ENCODE measurements at places on chromosomes 7 and 10. TPM values are rescaled to one million over a fixed set of nuclear protein-coding genes. Genes with fewer than 3 reads are reported as not detected.

Gene FAM25A
- not detected for total RNA-seq

DNA sequence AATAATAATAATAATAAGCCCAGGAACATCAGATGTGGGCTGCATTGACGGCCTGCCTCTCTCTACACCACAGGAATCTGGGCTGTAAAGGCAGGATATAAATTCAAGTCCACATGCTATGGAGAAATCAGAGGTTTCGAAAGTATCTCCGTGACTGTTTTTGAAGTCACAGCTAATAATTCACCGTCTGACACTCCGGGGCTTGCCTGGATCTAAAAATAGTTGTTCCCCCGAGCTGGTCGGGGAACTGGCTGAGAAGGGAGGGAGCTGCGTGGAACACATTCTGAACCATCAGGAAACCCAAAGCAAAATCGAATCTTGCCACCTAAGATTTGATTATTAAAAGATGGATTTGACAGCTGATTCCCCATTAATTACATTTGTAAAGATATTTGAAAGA is 35.4 kb downstream of the KLF6 start:
- no peaks in the 10 kb centered on the region for H3K27me3 ChIP-seq
- H3K36me3 ChIP-seq, result no peaks in the 10 kb centered on the region
- no peak overlapping the region for H3K4me3 ChIP-seq
- no peak overlapping the region for H3K27ac ChIP-seq

DNA sequence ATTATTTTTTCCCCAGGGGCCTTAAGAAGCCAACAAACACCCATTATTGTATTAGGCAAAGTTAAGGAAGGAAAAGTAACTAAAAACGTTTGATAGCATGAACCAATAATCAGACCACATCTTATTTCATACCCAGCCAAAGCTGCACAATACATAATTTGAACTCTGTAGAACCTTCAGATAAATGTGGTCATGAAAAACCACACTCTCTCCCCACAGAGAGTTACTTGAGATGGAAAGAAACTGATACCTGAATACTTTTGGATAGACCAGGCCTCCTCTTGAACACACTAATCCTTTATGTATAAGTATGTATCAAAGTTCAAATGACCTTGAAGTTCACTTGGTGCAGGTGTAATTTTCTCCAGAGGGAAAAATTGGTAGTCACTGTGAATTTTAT is 146.6 kb upstream of the FAM13C start:
- H3K4me3 ChIP-seq, result no peak overlapping the region
- DNase-seq, result no peak
- no peaks in the 10 kb centered on the region for H3K27me3 ChIP-seq
- H3K27ac ChIP-seq, result no peak overlapping the region
- no peaks in the 10 kb centered on the region for H3K4me1 ChIP-seq

DNA sequence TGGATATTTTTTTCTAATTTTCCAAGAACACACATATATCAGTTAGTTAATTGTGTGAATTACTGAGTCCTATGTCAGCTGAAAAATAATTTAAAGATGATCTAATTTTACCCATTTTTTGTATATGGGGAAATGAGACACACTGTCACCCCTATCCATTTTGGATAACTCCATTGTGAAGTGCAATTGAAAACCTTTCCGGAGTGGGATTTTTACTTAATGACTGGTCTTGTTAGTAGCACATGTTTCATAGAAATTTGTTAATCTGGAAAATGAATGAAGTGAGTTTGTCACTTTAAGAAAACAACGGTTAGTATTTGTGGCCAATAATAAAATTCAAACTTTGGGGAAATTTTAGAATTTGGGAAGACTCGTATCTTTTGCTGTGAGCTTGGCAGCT is 2.0 kb downstream of the GARS1 start:
- peak overlapping the region; percentile 94 for H3K27ac ChIP-seq
- H3K4me1 ChIP-seq, result peaks cover 14% of the 10 kb centered on the region
- H3K36me3 ChIP-seq, result peaks cover 26% of the 10 kb centered on the region
- peak overlapping the region; percentile 82 for H3K4me3 ChIP-seq
- DNase-seq, result no peak

Gene PRPS1L1
- not detected for total RNA-seq

- H3K27ac ChIP-seq, result no peak overlapping the region
- no peaks in the 10 kb centered on the region for H3K4me1 ChIP-seq
- H3K36me3 ChIP-seq, result no peaks in the 10 kb centered on the region
- H3K4me3 ChIP-seq, result no peak overlapping the region
- no peak for DNase-seq
Observed at GRCh38 chr7:25208525-25209221, 19.6 kb downstream of the NPVF start.

Gene DOCK1
- 45.0 TPM for total RNA-seq

DNA sequence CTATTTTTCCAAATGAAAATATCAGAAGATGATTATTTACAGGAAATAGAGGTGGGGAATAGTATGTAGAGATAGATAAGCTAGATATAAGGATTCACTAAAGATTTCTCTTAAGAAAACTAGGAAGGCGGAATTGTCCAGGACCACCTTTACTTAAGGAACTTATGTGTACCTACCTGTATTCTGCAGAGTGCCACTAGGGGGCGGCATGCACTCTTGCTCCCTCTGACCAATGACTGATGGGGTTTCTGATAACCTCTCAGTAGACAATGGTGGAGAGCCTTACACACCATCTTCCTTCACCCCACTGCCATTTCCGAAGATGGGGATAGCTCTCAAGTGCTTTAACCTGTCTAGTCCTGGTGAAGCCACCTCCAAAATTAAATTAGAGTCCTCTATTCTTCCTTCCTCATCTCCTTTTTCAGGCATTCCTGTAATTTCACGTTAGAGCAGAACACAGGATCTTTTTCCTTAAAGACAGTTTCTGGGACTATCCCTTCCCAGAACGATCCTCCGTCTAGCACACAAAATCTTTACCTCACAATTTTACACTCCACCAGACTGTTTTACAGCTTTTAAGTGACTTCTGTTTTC is 453.1 kb downstream of the SORCS1 start:
- H3K27me3 ChIP-seq, result no peaks in the 10 kb centered on the region
- no peaks in the 10 kb centered on the region for H3K36me3 ChIP-seq
- no peaks in the 10 kb centered on the region for H3K4me1 ChIP-seq
- H3K27ac ChIP-seq, result no peak overlapping the region
- no peak for DNase-seq
- no peak overlapping the region for H3K4me3 ChIP-seq

- no peaks in the 10 kb centered on the region for H3K4me1 ChIP-seq
- no peak overlapping the region for H3K27ac ChIP-seq
- DNase-seq, result no peak
- H3K4me3 ChIP-seq, result no peak overlapping the region
- H3K36me3 ChIP-seq, result no peaks in the 10 kb centered on the region
Observed at GRCh38 chr10:7488418-7488829, 77.6 kb upstream of the SFMBT2 start.

Gene TAC1
- total RNA-seq, result not detected

- no peak overlapping the region for H3K27ac ChIP-seq
- no peaks in the 10 kb centered on the region for H3K36me3 ChIP-seq
- H3K4me3 ChIP-seq, result no peak overlapping the region
- no peak for DNase-seq
- no peaks in the 10 kb centered on the region for H3K27me3 ChIP-seq
Observed at GRCh38 chr7:116940689-116941370, 12.5 kb upstream of the ST7 start.

Gene KCNK18
- total RNA-seq, result not detected

GRCh38 chr10:76675561-76675950 is 962.1 kb downstream of the KCNMA1 start:
- no peak overlapping the region for H3K4me3 ChIP-seq
- DNase-seq, result no peak
- no peaks in the 10 kb centered on the region for H3K27me3 ChIP-seq
- no peaks in the 10 kb centered on the region for H3K4me1 ChIP-seq

DNA sequence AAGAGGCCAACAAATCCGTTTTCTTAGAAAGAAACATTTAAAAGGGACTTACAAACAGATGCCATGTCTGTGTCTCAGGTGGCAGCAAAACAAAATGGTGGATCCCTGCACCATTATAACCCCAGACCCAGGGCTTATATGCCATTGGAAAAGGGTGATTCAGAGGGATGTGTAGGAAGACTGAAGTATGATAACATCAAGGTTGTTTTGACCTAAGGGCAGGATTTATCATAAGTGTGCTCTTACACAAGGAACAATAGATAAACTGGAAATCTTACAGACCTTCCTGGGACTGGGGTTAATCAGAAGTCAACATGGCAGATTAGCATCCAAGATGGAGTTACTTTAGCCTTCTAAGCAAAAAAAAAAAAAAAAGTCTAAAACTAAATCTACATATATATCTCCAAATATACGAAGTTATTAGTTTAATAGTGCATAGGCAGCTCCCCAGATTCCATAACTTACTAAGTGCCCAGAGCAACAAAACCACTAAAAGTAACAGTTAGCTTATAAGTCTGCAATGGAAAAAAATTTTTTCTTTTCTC is 34.3 kb upstream of the WNT16 start:
- no peak for DNase-seq
- H3K27me3 ChIP-seq, result no peaks in the 10 kb centered on the region
- no peaks in the 10 kb centered on the region for H3K36me3 ChIP-seq
- no peak overlapping the region for H3K27ac ChIP-seq

DNA sequence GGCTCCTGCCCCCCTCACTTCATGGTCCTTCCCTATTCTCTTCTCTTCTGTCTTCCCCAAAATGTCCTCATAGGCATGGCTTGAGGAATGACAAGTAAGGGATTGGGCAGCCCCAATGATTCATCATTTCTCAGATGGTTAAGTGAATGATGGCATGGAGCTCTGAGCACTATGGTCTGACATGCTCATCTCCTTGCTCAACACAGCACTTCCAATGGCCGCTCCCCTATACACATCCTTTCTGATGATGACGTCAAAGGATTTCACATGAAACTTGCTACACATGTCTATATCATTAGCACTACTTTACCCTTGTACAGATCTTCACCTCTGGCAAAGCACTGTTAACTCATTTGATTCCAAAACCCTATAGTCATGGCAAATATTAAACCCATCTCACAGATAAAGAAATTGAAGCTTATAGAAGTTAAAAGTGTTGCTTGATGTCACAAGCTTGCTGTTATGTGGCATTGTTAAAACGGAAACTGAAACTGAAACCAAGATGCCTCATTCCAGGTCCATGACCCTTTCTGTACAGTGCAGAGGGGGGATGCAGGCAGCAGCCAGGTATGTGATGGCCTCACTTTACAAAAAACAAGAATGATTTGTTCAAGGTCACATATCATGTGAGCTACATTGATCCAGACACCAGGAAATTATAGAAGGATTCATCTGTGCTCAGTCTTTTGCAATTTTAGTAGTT is 90.0 kb upstream of the PLXNA4 start:
- H3K4me1 ChIP-seq, result no peaks in the 10 kb centered on the region
- no peak overlapping the region for H3K27ac ChIP-seq
- H3K4me3 ChIP-seq, result no peak overlapping the region
- no peaks in the 10 kb centered on the region for H3K27me3 ChIP-seq
- no peak for DNase-seq

- DNase-seq, result no peak
- no peaks in the 10 kb centered on the region for H3K36me3 ChIP-seq
- no peak overlapping the region for H3K4me3 ChIP-seq
Observed at GRCh38 chr10:19828278-19829049, 12.2 kb downstream of the PLXDC2 start.

DNA sequence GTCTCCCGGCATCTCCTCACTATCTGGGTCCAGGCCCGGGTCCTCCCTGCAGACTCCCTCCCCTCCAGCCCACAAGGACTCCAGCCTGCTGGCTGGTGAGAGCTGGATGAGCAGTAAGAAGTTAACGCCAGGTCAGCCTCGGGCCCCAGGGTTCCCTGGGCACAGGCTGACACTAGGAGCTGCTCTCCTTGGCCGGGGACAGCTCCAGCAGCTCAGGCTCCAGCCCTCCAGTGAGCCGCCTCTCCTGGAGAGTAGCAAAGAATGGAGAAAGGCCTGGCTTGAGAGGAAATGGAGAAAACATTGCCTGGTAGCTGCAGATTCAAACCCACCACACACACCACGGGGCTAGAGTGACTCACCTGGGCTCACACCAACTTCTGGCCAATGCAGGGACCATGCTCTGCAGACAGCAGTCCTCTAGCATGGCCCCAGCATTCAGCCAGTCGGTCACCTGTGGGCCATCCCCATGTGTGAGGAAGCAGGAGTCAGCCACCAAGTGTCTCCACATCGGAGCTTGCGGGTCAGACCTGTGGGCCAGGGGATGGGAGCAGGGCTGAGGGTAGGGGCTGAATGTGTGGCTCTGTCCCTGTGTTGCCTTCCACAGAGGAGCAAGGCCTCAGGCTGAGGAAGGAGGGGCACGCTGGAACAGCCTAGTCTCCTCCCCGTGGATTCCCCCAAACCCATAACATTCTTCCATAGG is 6.5 kb downstream of the SAP25 start:
- H3K4me1 ChIP-seq, result peaks cover 29% of the 10 kb centered on the region
- H3K27me3 ChIP-seq, result no peaks in the 10 kb centered on the region
- DNase-seq, result no peak
- H3K27ac ChIP-seq, result no peak overlapping the region

DNA sequence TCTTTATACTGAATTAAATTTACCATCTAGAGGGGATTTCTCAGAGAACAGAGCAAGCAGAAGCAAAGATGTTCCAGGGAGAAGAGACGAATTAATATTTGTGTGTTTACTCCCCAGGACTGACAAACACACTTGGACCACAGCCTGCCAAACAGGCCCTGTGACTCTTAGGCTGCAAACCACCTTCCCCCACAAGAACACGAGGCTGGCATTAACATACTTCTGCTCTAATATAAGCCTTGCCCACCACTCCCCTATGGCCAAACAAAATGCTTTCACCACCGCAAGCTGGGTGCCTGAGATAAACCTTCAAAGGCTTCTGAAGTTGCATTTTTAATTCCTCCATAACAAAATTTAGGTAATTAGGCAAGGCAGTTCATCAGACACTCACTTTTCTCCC is 88.4 kb downstream of the FGFR2 start:
- no peak overlapping the region for H3K4me3 ChIP-seq
- H3K27ac ChIP-seq, result no peak overlapping the region
- H3K36me3 ChIP-seq, result no peaks in the 10 kb centered on the region
- DNase-seq, result no peak
- peaks cover 2% of the 10 kb centered on the region for H3K27me3 ChIP-seq

DNA sequence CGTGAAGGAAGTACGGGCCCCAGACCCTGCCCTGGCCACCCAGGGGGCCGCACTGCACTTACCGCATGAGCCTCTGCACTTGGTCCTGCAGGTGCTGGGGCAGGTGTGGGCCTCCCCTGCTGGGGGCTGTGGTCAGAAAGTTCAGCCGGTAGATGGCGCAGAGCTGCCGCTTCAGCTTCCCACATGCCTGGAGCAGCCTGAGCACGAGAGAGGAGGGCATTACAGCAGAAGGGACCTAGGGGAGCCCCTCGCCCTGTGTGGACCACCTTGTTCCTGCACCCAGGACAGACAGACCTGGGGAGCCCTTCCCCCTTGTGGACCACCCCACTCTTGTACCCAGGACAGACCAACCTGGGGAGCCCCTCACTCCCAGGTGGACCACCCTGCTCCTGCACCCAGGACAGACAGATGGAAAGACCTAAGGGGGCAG is 8.7 kb upstream of the PYROXD2 start:
- H3K4me3 ChIP-seq, result no peak overlapping the region
- no peaks in the 10 kb centered on the region for H3K27me3 ChIP-seq
- H3K4me1 ChIP-seq, result no peaks in the 10 kb centered on the region
- no peak for DNase-seq

Measured in astrocyte (in vitro differentiated cells and primary cell).